NCI-H2171 treated with DMSO at 0.1 percent for 48 hours (cell line): ENCODE measurements at places on chromosomes 1 and 21.

GRCh38 chr21:28240586-28240985, 752.1 kb downstream of the LTN1 start:
- no peak for DNase-seq

GRCh38 chr1:93537396-93537795, 89.5 kb downstream of the FNBP1L start:
- DNase-seq: no peak

GRCh38 chr1:11851180-11851579, 3.6 kb upstream of the NPPA start:
- no peak for DNase-seq

- peak; percentile 15 for DNase-seq
These were observed 55.2 kb downstream of the YARS1 start for GRCh38 chr1:32761936-32762335.

DNA sequence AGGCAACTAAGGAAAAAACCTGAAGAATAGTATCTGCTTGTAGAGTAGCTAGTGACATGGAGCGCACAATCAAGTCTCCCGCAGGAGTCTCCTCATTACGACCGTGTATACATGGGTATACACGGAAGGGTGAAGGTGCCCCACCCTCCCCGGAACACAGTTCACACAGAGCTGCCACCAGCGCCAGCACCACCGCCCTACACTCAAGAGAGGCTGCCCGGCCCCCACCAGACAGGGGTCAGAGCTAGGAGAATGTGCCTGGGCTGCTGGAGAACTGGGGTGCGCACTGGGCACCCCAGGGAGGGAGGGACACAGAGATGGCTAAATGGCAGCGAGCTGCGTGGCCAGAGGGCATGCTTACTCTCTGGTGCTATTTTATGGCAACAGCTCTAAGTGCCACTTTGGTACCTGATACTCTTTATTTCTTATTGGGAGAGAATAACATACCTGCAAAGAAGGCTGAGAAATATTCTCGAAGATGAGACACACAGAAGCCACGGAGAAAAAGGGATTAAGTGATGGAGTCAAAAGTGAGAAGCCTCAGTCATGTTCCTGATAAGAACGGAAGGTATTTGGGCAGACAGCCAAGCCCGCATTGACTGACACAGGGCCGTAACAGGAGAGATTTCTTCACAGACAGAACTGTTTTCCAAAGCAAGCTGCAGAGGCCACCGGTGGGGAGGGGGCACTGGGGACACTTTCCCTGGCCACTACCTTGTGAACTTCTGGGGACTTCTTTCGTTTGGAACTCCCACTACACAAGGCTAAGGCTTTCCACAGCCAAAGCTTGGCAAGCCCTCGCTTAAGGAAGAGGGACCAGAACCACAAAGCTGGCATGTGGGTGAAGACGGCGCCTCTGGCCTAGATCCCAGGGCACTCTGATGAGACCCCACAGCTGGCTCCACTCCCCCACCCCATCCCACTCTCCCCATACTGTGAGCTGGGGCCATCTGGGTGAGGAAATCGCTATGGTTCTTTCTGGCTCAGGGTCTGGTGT, 108.0 kb downstream of the PGBD5 start:
- DNase-seq: peak; percentile 37
